NCI-H69 (cell line): ENCODE measurements at places on chromosomes 2 and 18.

DNA sequence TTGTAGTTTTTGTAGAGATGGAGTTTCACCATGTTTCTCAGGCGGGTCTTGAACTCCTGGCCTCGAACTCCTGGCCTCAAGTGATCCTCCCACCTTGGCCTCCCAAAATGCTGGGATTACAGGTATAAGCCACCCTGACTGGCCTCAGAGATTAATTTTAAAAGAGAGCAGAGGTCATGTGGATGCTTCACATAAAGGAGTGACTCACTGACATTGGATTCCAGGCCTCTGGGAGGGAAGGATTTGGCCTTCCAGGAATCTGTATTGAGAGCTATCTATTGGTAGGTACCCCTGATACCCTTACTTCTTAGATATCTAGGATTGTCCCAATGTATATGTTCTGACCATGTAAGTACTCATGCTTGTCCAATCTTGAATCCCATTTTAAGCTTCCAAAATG lies 138.4 kb downstream of the FAM161A start:
- DNase-seq = no peak

DNA sequence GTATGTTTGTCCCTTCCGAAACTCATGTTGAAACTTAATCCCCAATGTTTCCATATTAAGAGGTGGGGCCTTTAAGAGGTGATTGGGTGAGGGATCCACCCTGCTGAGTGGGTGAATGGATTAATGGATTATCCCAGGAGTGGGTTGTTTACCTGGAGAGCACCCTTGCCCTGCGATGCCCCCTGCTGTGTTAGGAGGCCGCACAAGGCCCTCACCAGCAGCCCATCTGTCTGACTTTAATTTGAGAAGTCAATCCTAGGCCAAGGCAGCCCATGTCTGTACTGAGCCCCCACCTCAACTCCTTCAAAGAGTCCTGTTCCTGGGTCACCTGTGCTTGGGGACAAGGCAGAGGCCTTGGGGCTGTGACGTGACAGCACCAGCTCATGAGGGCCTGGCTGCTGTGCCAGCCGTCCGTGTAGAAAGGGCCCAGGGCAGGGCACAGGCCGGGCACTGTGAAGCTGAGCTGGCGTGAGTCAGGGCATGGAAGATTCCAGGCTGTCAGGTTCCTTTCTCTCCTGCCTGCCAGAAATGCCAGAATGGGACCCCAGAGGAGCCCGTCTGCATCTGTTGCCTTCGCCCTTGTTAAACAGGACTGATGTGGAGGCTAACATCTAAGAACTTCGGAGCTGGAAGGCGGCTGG lies 21.3 kb upstream of the TAF1B start:
- peak; percentile 77 for DNase-seq

GRCh38 chr2:38215993-38216392 lies 140.0 kb upstream of the CYP1B1 start:
- no peak for DNase-seq

DNA sequence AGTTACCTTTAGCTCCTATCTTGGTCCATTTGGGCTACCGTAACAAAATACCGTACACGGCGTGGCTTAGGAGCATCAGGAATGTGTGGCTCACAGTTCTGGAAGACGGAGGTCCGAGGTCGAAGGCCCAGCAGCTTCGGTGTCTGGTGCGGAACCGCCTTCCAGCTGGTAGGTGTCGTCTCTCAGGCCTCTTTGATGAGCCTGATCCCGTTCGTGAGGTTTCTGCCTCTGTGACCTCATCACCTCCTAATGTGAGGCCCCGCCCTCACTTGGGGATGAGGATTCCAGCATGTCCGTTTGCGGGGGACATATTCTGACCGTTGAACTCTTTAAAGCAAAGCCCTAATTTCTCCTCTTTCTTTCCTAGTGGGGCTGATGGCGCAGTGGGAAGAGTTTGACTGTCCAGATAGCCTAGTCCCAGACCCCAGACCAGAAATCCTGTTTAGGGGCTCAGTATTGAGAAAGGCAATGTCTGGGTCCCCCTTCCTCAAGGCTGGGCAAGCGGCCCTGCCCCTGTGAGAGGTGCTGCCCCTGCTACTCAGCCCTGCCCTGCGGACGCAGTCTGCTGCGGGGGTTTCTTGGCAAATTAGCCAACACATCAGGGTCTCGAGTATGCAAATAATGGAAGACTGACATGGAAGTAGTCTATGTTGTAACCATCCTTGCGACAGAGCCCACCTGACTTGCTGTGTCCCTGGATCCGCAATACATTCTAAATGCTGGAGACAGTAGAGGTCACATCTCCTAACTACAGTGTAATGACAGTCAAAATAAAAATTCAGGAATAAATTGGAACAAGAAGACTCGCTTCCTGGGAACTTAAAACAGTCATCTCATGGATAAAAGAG lies 128.0 kb downstream of the ASB1 start:
- no peak for DNase-seq

GRCh38 chr2:27265536-27265870 lies 2.7 kb upstream of the SLC30A3 start:
- no peak for DNase-seq

GRCh38 chr2:9780368-9781130 lies 62.7 kb upstream of the TAF1B start:
- DNase-seq = no peak

GRCh38 chr2:152569186-152569585 lies 148.1 kb downstream of the PRPF40A start:
- DNase-seq = no peak

- DNase-seq = no peak
Measured at GRCh38 chr2:200007306-200007705, 51.9 kb downstream of the MAIP1 start.

DNA sequence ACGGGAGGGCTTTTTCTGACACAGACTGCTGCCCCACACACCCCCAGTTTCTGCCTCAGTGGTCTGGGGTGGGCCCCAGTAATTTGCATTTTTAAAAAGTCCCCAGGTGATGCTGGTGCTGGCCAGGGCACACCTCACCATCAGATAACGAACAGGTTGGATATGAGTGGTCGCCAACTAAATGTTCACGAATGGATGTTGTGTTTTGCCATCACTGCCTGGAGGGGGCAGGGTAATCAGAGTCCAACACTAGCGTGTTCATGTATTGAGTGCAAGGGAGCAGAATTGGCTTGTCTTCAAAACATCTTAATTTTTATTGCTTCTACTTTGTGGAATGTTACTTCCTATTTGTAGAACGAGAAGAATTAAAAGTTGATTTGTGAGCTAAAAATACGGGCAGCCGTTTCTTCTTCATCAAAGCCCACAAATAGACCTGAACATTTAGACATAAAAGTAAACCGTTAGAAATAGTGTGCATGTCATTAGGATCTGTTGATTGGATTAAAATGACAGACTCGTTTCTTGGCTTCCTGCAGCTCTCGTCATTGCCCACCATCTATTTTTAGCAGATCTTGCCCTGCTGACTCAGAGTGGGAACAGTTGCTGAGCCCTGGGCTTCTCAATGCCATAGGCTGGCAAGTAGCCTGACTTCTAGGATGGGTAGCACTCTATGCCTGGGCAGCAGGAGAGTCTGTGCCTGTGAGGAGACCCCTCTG lies 45.2 kb downstream of the NCK2 start:
- DNase-seq = no peak

GRCh38 chr18:3624546-3624934 lies 174.6 kb downstream of the TGIF1 start:
- no peak for DNase-seq

- DNase-seq = no peak
Measured at GRCh38 chr2:81598453-81598852, 1293.9 kb upstream of the LRRTM1 start.

GRCh38 chr2:7844414-7844965 lies 837.4 kb upstream of the ID2 start:
- DNase-seq = peak; percentile 36

GRCh38 chr2:189561371-189562038 lies 19.1 kb downstream of the SLC40A1 start:
- DNase-seq = no peak

DNA sequence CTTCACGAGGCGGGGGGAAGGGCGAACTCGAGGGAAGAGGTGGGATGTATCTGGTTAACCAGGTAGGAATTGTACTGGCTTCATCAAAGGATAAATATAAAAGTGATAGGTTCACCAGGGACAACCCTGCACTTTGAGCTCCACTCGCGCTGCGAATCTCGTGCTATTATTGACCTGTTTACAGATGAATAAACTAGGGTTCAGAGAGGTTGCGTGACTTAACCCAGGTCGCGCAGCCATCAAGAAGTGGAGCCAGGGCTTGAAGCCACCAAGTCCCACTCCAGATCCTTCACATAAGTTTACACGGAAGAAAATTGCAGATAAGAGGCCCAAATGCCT lies 1.4 kb upstream of the CYP1B1 start:
- DNase-seq = no peak

DNA sequence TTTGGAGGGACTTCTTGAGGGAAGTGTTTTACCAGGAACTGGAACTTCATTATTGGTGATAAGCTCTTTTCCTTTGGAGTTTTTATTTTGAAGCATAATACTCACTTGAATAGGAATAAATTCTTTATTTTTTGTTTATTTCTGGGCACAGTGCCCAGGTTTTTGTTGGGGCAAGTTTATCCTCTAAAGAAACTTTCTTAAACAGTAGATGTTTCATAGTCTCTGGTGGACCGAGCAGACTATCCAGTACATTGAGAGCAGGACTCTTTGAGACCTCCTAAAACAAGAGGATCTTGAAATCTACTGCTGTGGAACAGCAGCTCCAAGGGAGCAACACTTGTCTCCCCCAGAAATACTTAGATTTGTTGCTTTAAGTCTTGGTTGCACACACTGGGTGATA lies 109.4 kb downstream of the PARD3B start:
- no peak for DNase-seq

GRCh38 chr18:36887114-36887513 lies 58.2 kb downstream of the KIAA1328 start:
- DNase-seq = no peak

- DNase-seq = peak; percentile 35
Measured at GRCh38 chr18:24538414-24539264, 78.2 kb downstream of the HRH4 start.

DNA sequence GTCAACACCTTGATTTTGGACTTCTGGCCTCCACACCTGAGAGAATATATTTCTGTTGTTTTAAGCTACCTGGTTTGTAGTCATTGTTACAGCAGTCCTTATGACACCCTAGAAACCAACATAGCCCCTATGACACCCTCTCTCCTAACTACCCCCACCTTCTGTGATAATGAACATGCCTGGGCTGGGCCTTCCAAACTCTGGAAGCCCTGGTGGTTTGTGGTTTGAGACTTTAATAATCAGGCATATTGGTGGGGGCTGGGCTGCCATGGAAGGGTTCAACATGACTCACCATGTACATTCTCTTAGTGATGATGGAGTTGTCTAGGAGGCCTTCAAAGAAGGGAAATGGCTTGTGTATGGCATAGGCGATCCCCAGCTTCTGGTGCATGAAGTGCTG lies 3.3 kb downstream of the SP110 start:
- no peak for DNase-seq
